Hippocampal formation (tissue), 2 donors: ENCODE measurements at places on chromosomes 6 and 20.
A peak's percentile ranks its signal among the peaks of the same experiment; 100 is the strongest.

DNA sequence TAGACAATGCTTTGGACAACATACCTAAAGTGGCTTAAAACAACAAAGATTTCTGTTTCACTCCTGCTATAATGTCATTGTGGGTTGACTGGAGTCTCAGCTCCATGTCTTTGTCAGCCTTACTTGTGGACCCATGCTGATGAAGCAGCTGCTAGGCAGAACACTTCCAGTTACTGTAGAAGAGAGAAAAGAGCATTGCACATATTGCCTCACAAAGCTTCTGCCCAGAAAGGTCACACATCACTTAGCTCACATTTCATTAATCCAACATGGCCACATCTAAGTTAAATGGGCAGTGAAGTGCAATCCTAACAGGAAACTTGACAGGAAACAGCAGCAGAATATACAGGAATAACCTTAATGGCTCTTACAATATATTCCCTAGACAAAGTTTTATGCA is 480.5 kb upstream of the HTR1E start:
- DNase-seq: no peak

- no peak for DNase-seq
Observed at GRCh38 chr6:8187209-8187608, 84.9 kb upstream of the EEF1E1 start.

DNA sequence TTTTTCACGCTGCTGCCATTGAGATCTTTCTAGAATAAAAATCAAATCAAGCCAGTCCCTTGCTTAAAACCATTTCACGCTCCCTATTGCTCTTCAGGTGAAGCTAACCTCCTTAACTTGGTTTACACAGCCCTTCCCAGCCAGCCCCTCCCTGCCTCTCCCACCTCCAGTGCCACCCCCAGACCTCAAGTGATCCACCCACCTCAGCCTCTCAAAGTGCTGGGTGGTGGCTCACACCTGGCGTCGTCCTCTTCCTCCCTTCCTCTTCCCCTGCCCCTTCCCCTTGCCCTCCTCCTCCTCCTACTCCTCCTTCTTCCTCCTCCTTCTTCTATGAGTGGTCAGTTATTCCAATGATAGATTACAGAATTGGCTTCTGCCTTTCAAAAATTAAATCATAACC is 42.9 kb downstream of the FAM209B start:
- DNase-seq: no peak

- DNase-seq: no peak
Observed at GRCh38 chr6:108883172-108883571, 35.0 kb downstream of the ARMC2 start.

DNA sequence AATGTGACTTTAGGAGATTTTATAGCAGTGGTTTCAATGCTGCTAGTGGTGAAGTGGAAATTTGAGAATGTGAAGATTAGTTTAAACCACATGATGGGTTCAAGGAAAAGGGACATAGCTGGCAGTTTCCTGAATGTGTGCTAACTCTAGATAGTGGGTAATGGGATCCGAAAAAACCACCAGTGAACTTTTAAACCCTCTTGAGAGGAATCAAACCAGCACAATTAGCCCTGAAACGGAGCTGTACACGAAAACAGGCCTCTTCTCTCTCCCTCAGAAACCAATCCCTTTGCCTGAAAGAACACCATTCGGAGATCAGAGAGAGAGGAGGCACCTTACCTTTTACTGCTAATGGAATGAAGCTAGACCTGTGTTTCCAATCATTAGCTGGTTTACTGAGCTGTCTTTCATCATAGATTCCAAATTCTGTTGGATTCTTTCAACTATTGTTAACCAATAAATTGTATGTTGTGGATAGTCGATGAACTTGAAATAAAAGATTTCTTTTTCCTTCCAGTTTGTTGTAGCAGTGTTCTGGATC is 103.9 kb downstream of the AIG1 start:
- no peak for DNase-seq

DNA sequence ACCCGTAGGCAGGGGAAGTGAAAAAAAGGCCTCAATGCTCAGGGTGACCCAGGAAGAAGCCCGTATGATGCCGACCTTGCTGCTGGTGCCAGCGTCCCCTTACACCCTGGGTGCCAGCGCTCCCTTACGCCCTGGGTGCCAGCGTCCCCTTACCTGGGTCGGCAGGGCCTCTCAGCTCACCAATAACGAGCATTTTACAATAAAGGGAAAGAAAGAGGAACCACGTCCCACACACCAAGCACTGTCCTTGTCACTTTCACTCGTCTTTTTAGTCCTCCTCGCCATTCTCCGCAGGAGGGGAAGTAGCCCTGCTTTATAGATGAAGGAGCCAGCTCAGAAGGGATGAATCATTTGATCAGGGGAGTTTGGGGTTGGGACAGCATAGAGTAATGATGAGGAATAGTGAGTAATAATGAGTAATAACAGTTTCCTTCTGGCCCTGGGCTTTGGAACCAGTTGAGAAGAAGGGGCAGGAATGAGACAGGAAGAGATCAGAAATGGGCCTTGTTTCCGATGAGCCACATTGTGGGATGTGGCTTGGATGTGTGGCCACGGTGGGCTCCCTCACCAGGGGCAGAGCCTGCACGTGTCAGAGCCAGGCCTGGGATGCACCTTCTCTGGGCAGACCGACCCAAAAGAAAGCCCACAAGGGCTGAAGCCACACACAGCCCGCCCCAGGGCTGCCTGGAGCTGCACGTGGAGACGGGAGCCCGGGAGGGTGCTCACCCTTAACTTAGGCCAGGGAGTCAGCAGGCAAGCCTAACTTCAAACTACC is 75.7 kb downstream of the SYNJ2 start:
- DNase-seq: no peak

DNA sequence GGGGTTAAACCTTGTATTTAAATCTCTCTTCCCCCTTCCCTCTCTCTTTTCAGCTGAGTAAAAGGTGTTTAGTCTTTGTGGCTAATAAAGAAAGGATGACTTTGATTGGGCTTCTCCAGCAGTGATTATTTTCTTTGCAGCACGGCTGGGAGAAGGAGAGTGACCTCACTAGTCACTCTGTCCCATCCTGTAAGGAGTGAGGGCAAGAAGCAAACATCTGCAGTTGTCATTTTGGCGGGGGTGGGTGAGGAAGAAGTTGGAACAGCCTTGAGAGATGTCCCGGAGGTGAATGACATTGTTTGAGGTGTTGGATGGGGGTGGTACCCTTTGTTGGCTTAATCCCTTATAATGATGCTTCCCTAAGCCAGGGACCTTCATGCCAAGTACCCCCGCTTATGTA is 223.6 kb downstream of the EYA2 start:
- DNase-seq: no peak

DNA sequence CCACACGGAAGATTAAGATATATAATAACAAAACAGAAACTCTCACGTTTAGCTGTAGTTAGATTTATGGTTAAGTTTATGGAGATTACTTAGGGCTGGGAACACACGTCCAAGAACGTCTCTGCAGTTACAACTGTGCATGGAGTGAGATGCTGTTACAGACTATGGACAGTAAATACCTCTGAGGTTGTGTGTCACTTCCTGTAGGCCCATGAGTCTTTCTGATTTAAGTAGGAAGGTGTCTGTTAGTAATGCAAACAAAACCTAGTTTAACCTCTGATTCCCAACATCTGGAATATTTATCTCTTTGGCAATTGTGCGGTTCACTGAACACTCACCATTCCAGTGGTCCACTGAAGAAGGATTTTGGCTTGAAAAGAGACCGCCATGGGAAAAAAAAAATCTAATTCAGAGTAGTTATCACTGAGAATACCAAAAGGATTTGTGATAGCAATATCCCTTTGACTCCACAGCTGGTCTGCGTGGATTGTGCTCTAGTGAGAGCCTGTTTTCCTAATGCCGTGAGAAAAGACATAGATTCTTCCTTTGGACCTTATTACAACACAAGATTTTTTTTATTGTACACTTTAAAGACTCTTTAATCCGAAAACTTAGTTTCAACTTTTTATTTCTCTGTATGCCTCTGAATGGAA is 478.2 kb upstream of the CITED2 start:
- DNase-seq: no peak

DNA sequence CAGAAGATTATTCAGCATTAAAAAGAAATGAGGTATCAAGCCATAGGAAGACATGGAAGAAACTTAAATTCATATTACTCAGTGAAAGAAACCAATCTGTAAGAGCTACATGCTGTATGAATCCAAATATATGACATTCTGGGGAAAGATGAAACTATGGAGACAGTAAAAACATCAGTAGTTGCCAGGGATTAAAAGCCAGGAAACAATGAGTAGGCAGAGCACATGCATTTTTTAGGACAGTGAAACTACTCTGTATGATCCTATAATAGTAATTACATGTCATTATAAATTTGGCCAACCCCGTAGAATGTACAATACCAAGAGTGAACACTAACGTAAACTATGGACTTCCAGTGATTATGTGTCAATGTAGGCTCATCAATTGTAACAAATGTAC is 92.8 kb upstream of the RNF217 start:
- no peak for DNase-seq

GRCh38 chr20:6122873-6123648 is at the start of gene FERMT1:
FERMT1 (minus strand) TSS chr20:6123030; CDS start chr20:6119554, 3,476 bp downstream.
- DNase-seq: peak; percentile 6

DNA sequence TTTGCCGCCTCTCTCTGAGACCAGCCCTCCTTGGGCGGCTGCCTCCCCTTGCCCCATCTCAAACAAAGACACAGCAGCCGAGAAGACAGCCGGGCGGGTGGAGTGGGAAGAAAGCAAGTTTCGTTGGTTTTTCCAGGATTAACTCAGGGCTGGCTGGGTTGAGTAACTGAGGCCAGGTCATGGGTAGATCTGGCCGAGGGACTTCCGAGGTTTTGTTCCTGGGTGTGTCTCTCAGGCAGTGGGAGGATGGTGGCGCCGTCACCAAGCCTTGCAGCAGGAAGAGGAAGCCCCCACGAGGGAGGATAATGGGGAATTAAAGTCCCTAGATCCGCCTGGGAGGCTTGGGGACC is 167.2 kb downstream of the TTLL2 start:
- DNase-seq: no peak

- DNase-seq: peak; percentile 50
Observed at GRCh38 chr6:30884521-30885480, 482 bp downstream of the DDR1 start.

GRCh38 chr6:42708096-42708495 is 14.3 kb downstream of the PRPH2 start:
- no peak for DNase-seq

DNA sequence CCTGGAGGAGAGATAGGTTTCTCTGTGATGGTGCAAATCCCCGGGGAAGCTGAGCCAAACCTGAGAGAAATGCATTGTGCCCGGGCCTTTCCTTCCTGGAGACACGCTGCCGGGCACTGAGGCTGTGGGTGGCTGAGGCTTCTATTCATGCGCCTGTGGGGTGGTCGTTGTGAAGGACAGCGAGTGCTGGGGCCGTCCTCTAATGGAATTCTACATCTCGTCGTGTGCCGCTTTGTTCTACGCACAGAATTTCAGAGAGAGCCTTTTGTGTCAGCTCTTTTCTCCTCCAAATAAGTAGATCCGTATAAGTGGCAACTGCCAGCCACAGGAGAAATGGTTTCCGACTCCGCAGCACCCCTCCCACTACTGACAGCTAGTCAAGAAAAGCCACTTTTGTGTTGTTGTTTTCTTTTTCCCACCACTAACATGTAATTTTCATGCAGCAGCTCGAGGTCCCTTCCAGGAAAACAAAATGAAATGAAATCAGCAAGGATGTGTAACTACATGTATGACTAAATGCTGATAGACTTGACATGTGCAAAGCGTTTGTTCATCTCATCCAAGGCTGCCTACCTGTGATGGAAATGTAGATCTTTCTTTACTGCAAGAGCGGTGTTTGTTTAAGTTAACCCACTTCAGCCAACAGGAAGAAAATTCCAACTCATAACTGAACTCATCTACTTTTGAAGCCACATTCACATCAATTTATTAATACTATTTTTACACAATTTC is 26.4 kb upstream of the PXDC1 start:
- DNase-seq: no peak

- DNase-seq: peak; percentile 86
Observed at GRCh38 chr6:89970609-89971337, 76.5 kb downstream of the GJA10 start.

DNA sequence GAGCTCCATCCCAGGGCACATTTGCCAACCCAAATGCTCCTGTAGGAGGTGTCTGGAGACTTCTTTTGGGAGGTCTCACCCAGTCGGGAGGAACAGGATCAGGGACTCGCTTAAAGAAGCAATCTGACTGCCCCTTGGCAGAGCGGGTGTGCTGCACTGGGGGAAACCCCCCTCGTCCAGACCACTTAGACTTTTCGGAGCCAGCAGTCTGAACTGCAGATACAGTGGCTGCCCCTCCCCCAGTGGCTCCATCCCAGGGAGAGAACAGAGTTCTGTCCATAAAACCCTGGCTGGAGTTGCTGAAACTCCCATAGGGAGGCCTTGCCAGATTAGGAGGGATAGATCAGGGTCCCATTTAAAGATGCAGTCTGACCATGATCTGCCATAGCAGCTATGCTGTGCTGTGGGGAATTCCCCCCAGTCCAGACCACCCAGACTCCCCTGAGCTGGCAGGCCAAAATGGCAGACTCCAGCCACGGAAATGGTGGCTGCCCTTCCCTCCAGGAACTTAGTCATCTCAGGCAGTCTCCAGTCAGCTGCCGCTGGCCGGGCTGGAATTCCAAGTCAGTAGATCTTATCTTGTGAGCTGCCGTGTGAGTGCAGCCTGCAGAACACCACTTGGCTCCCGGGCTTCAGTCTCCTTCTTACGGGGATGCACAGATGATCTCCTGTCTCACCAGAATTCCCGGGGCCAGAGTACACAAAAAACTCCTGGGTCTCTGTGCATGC is 278.1 kb upstream of the SASH1 start:
- no peak for DNase-seq

DNA sequence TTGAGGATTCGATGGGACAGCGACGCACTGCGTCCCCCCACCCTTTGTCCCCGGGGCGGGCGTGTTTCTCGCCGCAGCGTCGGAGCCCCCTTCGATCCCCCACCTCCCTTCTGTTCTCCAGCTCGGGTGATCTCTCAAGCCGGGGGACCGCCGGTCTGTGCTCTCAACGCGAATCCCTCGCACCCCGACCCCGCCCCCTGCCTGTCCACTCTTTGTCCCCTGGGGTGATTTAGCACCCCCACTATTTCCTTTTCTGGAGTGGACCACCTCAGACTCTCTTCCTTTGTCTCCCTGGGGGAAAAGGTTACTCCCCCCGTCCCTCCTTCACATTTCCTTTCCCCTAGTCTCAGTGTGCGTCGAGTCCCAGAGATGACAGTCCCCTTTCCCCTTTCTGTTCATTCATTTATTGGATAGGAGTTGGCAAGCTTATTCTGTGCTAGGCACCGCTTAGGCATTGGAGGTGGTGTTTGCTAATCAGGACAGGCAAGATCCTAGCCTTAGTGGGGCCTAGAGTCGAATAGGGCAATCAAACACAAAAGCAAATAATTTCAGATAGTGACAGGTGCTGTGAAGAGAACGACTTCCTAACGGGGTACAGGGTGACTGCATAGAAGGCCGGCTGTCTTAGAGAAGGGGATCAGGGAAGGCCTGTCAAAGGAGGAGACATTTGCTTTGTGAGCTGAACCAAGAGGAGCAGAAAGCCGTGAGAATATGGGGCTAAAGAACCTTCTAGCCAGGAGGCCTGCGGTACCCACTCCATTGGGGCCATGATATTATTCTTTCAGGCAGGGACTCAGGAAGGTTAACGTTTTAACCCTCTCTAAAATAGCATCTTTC is 741 bp downstream of the PTPN1 start:
- no peak for DNase-seq
